ENCODE measurements at places on chromosomes 16 and 17. TPM values are rescaled to one million over a fixed set of nuclear protein-coding genes. Genes with fewer than 3 reads are reported as not detected.
A peak's percentile ranks its signal among the peaks of the same experiment; 100 is the strongest.

CD300E gene
- not detected for total RNA-seq

TMEM132E gene
- total RNA-seq, result 0.82 TPM

- DNase-seq, result no peak
These were observed 12.8 kb upstream of the RSKR start for GRCh38 chr17:28626818-28627217.

GRCh38 chr17:16358394-16358793, 5.1 kb upstream of the CENPV start:
- no peak for DNase-seq

ACSM3 gene
- total RNA-seq, result 4.4 TPM

KLHL10 gene
- 0.41 TPM for total RNA-seq

GRCh38 chr17:3513305-3514035, 37.7 kb downstream of the ASPA start:
- DNase-seq, result no peak

DNA sequence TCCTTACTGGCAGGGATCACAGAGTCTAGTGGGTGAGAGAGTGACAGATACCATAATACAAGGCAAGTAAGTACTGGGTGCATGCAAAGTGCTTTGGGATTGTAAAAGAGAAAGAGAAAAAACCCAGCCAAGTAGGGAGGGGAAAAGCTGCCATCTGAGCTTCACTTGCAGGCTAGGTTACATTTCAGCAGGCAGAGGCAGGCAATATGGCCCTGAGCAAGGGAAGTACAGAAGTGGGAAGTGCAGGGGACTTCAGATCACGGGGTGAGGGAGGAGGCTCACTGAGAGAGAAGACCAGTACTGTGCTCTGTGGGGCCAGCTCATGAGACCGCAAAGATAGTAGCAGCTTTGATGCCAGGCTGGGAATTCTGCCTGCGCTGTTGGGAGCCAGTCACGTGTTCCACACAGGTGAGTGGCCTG, 230.6 kb downstream of the MSI2 start:
- DNase-seq, result no peak

- peak; percentile 40 for DNase-seq
These were observed 70.0 kb upstream of the NKD1 start for GRCh38 chr16:50478075-50478772.

NTHL1 gene
- 28.7 TPM for total RNA-seq

EPOP gene
- total RNA-seq, result not detected

GRCh38 chr16:54506741-54507500, 220.3 kb upstream of the IRX3 start:
- no peak for DNase-seq

- DNase-seq, result no peak
These were observed 86.4 kb downstream of the FOXL1 start for GRCh38 chr16:86664522-86665318.

- DNase-seq, result no peak
These were observed 3.7 kb downstream of the TNK1 start for GRCh38 chr17:7384489-7385081.

DNA sequence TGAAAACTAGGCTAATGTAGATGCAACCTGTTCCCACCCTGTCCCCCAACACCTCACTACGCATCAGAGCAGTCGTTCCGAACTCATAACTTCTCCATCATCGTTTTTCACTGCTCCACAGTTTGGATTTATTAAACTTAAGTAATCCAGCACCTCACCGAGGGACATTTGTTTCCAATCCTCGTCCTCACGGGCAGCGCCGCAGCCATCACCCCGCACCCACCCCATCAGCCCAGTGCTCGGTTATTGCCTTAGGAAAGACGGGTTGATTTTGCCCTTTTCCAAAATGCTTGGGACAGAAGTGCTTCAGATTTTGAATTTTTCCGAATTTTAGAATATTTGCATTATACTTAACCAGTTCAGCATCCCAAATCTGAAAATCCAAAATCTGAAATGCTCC, 71.0 kb upstream of the DOC2B start:
- no peak for DNase-seq

GRCh38 chr17:15083225-15083624, 181.9 kb downstream of the PMP22 start:
- no peak for DNase-seq

DNA sequence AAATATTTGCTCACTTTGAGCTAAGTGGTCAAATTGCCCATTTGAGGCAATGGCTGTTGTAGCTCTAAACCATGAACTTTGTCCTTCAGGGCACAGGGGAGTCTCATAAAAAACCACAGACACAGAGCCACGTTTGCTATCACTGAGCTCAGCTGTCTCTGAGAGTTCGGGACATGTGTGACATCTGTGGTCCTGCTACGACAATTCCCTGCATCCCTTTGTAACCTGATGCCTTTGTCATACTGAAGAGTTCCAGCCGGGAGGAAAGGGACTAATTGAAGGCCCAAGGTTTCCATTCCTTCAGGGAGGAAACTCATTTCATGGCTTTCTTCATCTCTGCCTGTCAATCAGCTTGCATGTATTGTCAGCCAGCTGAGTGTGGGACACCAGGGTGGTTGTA, 599.4 kb upstream of the CDH5 start:
- DNase-seq, result peak; percentile 62

TMIGD1 gene
- not detected for total RNA-seq

- DNase-seq, result no peak
These were observed 158.1 kb upstream of the ASIC2 start for GRCh38 chr17:33451221-33451620.

NPIPA7 gene
- total RNA-seq, result 4.0 TPM

- DNase-seq, result no peak
These were observed 107.6 kb downstream of the VAT1L start for GRCh38 chr16:77895962-77896361.

SLC5A2 gene
- total RNA-seq, result not detected

CWC25 gene
- 11.4 TPM for total RNA-seq

GRCh38 chr16:87724490-87725291, 41.1 kb downstream of the KLHDC4 start:
- peak; percentile 20 for DNase-seq

DNA sequence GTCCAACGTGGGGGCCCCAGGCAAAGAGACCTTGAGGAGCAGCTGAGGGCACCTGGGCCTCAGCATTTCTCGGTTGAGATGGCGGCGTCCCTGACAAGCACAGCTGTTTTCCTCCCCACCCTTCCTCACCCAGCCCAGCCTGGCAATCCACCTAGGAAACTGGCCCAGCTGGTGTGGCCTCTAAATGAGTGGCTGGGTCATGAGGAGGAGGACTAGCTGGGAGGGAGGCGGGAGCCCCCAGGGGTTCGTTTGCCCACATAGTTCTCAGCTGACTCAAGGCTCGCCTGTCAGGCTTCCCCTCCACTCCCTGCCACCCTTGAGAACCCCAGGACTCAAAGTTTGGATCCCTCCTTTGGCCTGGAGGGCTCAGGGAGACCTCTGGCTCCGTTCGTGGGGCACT, 5.9 kb downstream of the RNF222 start:
- no peak for DNase-seq

DNA sequence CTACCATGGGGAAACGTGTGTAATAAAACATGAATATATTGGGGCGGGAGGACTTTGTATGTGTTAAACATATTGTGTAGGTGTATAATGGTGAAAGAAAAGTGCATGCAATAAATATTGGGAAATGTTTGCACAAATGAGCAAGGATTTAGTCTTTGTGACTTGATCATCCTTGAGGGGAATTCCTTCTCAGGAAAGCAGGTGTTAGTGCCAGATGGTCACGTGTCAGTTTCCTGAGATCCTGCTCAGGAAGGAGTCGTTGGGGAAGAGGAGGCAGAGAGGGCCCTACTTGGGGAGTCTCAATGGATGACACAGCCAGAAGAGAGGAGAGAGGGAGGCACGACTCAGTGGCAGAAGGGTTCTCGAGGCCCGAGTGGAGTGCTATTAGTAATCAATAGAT, 53.2 kb downstream of the MSI2 start:
- no peak for DNase-seq

GRCh38 chr16:49821156-49821555, 34.8 kb downstream of the ZNF423 start:
- DNase-seq, result peak; percentile 67

DNA sequence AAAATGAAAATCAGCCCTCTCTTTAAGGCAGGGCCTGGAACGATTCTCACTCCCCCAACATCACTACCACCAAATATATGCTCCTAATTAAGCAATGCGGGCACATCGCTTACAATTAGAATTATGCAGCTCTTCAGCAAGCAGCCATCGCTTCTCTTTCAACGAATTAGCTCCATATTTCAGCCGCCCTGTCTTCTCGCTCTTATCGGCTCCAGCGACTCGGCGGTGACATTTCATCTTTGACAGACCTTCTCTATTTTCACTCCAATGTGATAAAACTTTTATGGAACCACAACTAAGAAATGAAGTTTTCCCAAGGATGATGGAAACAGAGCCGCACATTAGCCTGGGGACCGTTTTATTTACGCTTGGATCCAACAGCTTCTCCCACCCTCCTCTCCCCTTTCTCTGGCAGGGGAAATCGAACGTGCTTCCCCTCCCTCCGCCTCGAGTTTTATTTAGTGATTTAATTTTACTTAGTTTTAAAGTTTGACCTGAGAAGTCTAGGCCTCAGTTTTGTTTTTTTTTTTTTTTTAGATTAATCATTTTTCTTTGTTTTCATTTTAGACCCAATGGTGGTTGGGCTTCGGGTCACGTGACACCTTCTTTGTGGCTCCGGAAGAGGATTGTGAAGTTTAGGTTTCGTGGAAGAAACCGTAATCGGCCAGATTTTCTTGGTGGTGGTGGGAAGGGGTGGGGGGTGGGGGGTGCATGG, 3.1 kb upstream of the HOXB2 start:
- DNase-seq, result peak; percentile 68

- no peak for DNase-seq
These were observed 24.0 kb downstream of the CDIP1 start for GRCh38 chr16:4514606-4515005.

ARMC7 gene
- total RNA-seq, result 3.5 TPM

- DNase-seq, result no peak
These were observed 42.3 kb downstream of the WSB1 start for GRCh38 chr17:27336184-27336583.

CD300LB gene
- total RNA-seq, result 0.31 TPM

DNA sequence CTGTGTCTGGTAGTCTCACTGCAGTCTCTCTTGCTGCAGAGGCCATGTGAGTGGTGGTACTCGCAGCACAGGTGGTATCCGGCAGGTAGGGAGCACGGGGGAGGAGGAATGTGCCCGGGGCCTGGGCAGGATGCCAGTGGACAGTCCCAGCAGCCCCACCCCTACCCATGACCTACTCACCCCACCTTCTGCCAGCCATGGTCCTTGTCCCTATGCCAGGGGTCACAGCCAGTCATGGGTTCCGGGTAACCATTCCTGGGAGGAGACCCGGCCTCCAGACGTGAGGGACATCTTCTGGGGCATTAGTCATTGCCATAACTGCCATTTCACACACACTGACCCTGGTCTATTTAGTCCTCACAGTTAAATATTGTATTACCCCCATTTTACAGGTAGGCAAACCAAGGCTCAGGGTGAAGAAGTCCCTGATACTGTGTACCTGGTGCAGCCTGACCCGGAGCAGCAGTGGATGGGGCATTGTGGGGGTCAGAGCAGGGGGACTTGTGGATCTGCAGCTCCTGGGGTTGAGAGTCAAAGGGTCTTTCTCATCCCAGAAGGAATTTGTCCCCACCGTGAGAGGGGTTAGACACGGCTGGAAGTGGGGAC, 58.8 kb upstream of the TAC4 start:
- DNase-seq, result no peak

EVPL gene
- 42.3 TPM for total RNA-seq

DNA sequence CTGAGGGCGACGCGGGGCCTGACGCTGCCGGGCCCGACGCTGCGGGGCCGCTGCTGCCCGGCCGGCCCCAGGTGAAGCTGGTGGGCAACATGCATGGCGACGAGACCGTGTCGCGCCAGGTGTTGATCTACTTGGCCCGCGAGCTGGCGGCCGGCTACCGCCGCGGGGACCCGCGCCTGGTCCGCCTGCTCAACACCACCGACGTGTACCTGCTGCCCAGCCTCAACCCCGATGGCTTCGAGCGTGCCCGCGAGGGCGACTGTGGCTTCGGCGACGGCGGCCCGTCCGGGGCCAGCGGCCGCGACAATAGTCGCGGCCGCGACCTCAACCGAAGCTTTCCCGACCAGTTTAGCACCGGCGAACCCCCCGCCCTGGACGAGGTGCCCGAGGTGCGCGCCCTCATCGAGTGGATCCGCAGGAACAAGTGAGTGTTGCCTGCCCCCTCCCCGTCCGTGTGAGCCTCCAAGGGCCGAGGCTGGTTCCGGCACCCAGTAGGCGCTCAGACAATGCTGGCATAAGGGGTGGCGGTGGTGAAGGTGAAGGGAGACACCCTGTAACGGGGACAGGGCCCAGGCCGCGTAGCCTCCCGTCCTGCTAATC, 676 bp downstream of the CPD start:
- DNase-seq, result no peak

- DNase-seq, result no peak
These were observed 11.2 kb downstream of the NLK start for GRCh38 chr17:28053725-28054124.

DNA sequence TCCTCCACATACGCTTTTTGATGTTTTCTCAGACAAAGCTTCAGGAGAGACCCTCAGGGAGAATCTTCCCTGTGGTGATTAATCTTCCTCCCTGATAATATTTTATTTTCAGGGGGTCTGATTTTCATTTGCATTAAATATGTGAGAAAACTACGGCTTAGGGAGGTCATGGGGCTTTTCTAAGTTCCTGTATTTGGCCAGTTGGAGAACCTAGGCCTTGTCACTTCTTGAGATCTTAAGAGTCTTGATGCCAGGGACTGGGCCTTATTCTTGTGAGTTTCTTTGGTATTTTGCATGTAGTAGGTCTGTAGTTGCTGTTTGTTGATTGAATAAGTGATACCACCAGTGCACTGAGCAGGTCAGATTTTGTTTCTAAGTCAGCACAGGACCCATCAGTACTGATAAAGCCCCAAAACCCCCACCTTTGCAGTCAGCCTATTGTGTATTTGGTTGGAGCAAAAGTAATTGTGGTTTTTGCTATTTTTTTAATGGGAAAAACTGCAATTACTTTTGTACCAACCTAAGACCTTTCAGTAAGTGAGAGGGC, 130.1 kb downstream of the PRKCA start:
- no peak for DNase-seq

- DNase-seq, result no peak
These were observed 8.8 kb downstream of the ST3GAL2 start for GRCh38 chr16:70429888-70430666.

ZACN gene
- total RNA-seq, result not detected

- DNase-seq, result no peak
These were observed 55.0 kb downstream of the SPACA3 start for GRCh38 chr17:33046361-33047255.

ICAM2 gene
- total RNA-seq, result 49.1 TPM

- no peak for DNase-seq
These were observed 482 bp upstream of the SSH2 start for GRCh38 chr17:29930409-29931010.
